ENCODE measurements at places on chromosomes 3 and 15.

DNA sequence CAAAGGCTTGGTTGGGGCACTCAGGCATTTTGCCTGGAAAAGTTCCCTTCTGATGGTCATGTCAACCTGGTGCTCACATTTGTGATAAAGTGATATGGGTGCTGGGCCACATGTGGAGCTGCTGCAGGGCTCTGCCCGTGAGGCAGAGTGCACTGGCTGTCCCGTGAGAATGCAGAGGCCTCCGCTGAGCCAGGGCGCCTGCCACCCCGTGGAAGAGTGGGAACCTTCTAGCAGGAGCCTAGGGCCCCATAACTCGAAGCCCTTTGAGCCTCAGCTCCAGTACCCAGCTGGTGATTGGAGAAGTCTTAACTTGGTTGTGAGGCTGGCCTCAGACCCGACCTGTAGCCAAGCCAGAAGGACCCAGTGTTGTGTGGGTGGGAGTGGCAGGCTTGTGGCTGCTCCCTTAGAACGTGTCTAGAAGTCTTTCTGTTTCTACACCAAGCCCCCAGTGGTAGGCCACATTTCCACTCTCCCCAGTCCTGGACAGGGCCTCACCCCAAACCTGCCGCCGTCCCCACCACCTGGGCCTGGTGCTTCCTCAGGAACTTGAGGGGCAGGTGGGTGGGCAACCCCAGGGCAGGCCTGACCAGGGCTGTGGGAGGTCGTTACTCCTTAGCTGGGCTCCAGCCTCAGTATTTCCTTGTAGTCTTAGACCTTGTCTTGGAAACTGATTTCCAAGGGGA is 19.7 kb downstream of the SEC61A1 start:
- no peak for DNase-seq

DNA sequence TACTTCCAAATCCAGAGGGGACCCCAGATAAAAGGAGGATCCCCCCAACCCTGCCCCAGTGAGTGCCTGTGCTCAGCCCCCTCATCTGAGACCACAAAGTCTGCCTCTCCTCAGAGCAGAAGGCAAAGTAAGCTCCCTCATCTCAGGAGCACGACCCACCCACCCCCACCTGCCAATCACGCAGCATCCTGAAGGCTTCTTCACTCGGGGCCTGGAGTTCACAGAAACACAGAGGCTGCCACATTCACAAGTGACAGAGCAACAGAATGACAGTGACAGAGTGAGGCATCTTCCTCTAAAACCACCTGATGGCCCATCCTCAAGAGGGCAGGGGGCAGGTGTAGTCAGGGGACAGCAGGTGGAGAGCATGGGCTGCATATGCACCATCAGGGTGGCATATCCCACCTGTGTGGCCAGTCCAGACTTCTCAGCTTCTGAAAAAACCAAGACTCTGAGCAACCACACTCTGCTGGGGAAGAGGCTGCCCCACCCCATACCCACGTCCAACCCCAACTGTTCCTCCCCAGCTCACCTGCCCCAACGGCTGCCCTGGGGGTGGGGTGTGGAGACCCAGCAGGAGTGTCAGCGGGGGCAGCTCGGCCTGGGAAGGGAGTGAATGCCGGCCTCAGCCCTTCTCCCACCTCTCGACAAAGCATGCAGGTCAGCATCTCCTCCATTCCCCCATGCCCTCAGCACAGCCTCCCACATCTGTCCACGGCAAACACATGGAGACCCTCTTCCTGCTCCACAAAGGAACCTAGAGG is 19.3 kb downstream of the ADCY5 start:
- DNase-seq: no peak

DNA sequence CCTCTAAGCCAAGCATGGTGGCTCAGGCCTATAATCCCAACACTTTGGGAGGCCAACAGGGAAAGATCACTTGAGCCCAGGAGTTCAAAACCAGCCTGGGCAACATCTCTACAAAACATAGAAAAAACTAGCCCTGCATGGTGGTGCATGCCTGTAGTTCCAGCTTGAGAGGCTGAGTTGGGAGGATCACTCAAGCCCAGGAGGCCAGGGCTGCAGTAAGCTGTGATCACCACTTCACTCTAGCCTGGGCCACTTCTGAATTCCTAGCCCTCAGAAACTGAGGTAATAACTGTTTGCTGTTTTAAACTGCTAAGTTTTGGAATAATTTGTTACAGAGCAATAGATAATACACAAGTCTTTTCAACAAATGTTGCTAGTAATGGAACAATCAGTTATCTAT is 16.4 kb downstream of the IP6K1 start:
- no peak for DNase-seq

- no peak for DNase-seq
Observed at GRCh38 chr3:127306361-127307111, 18.7 kb upstream of the PRR20G start.

DNA sequence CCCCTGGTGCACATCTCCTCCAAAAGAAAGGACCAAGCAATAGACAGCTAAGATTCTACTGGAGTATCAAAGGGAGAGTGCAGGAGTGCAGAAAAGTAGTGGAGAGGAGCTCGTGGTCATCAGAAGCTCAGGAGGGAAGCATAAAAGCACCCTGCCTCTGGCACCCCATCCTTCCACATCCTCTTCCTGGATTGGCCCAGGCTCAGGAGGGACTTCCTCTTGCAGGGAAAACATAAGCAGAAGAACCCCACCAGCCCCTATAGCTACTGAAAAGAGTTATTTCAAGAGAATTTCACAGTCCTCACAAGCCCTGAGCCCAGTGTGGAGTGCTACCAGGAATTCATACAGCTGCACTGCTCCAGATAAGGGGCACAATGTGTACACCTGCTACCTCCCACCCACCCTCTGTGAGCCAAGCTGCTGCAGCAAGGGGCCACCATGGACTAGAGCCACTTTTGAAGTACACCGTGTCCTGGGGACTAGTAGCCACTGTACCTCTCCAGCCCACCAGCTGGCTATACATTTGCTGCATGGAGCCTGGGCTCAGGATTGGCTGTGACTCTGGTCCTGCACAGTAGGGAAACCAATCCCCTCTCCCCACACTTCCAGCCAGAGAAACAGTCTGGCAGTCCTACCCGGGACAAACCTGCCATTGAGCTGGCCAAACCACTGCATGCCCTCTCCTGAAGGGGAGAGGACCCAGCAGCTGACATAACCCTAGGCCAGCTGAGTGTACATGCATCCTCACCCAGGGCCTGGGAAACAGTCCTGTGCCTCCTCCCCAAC is 43.0 kb downstream of the CD200R1 start:
- no peak for DNase-seq

DNA sequence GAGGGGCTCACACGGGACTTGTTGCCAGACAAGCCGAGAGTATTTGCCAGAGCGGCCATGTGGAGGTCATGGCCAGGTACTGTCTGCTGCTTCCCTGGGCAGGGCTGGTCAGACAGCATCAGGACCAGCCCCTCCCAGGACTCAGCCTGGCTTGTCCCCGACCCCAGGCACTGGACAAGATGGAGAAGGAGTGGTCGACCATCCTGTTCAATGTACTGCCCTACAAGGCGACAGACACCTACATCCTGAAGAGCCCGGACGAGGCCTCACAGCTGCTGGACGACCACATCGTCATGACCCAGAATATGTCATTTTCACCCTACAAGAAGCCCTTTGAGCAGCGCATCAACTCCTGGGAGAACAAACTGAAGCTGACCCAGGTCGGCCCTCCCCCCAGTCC is 38.6 kb downstream of the DNAH1 start:
- DNase-seq: no peak

DNA sequence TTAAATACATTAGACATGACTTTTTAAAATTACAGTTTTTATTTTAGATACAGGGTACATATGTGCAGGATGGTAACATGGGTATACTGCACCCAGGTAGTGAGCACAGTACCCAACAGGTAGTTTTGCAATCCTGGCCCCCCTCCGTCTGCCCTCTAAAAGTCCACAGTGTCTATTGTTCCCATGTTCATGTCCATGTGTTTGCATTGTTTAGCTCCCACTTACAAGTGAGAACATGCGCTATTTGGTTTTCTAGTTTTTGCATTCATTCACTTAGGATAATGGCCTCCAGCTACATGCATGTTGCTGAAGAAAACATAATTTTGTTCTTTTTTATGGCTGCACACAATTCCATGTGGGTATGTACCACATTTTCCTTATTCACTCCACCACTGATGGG is 23.8 kb downstream of the C3orf70 start:
- DNase-seq: no peak

- DNase-seq: no peak
Observed at GRCh38 chr3:20015525-20015924, 3.5 kb upstream of the PP2D1 start.

GRCh38 chr3:94063496-94064119 is 747 bp downstream of the NSUN3 start:
- no peak for DNase-seq

- no peak for DNase-seq
Observed at GRCh38 chr15:55907797-55908196, 85.6 kb downstream of the NEDD4 start.

GRCh38 chr3:137766876-137767537 is 2.9 kb downstream of the SOX14 start:
- DNase-seq: no peak

GRCh38 chr3:60365360-60365759 is 885.9 kb downstream of the FHIT start:
- no peak for DNase-seq

DNA sequence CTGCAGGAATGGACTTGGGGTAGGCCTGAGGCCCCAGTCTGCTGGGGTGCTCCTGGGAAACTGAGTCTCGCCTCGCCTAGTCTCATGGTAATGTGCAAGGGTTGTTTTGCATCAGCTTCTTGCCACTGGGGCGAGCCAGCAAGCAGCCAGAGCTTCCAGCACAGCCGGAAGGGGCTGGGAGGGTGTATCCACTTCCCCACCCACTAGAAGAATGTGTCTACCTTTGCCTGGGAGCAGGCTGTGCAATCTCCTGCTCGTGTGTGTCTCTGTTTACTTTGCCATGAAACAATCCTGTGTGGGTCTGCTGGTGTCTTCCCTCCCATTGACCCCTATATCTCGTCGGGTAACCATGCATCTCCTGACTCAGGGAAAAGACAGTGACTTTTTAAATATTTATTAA is 21.8 kb upstream of the ERICH6 start:
- DNase-seq: no peak

- DNase-seq: no peak
Observed at GRCh38 chr15:69224383-69224782, 63.9 kb downstream of the GLCE start.

GRCh38 chr15:59834528-59834927 is 145.4 kb upstream of the BNIP2 start:
- DNase-seq: no peak

- DNase-seq: no peak
Observed at GRCh38 chr3:82001276-82001923, 240.0 kb upstream of the GBE1 start.

- no peak for DNase-seq
Observed at GRCh38 chr3:179189759-179190158, 41.6 kb downstream of the PIK3CA start.

- DNase-seq: no peak
Observed at GRCh38 chr15:82966671-82967071, 14.2 kb upstream of the HOMER2 start.

- no peak for DNase-seq
Observed at GRCh38 chr3:173553635-173554280, 156.2 kb downstream of the NLGN1 start.

- no peak for DNase-seq
Observed at GRCh38 chr15:72341361-72341760, 21.4 kb upstream of the CELF6 start.

DNA sequence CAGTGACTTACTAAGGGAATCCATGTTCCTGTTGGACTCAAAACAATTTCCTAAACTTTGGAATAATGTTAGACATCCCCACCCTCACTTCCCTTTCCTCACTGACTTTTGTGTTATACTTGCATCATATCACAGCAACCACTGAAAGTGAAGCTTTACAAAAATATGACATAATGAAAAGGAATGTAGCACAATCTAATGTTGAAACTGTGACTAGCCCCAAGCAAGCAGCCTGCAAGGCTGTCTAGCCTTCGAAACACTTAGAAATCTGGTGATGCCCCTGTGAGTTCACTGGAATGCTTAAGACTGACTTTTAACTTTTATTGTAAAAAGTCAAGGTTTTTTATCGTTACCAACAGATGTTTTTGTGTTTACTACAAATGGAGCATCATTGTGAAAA is 203.7 kb upstream of the ZNF385D start:
- no peak for DNase-seq

DNA sequence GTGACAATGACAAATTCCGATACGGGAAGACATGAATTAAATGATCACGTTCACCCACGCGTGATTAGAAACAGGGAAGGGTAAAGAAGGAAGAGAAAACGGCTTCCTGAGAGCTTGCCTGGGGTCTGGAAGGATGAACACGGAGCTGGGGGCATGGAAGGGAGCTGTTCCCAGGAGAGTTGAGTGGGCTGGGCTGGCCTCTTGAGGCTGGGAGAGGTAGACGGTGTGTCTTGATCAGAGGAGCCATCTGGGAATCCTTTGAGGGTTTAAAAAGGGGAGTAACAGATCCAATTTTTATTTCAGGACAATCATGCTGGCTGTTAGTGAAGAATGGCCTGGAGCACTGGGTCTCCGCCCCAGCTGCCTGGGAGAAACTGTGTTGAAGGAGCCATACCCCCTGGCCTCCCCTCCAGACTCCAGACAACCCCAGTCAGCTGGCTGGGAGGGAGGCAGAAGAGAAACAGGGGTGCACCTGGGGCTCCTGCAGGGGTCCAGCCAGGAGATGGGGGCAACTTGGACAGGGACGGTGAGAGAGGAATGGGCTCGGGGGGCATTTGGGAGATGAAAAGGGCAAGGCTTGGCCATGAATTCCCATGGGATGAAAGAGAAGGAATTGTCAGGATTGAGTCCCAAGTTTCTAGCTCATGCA is 53.6 kb upstream of the CGNL1 start:
- DNase-seq: no peak

- DNase-seq: no peak
Observed at GRCh38 chr3:60017631-60018030, 967.8 kb upstream of the CFAP20DC start.

DNA sequence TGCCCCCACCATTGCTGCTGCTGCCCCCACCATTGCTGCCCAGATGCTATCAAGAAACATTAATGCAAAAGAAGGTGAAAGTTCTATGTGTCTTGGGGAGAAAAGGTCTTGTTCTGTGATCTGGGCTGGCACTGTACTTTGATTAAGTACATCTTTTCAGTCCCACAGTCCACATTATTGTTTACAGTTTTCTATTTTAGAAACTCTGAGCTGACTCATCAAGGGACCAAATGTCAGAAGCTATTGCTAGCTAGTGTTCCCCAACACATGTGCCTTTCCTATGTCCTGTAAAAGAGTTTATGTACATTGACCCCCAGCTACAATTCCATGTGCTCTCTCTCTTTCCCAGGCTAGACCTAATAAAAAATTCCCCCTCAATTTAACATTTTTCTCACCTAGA is 264.7 kb upstream of the NECTIN3 start:
- no peak for DNase-seq

DNA sequence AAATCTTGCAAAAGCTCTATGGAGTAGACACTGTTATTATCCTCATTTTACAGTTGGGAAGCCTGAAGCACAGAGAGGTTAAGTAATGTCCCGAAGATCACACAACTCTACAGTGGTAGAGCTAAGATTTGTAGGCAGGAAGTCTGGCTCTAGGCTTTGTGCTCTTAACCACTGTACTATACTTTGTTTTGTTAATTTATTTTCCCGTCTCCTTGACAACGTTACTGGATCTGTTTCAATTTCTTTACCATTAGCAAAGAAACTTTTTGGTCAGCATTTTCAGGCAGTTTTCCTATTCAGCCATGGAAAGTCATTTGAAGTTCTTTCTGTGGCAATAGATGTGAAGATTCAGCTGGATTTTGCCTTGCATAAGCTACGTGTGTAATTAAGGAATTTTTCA is 51.7 kb downstream of the OTOL1 start:
- no peak for DNase-seq

GRCh38 chr3:12568747-12569146 is 11.9 kb downstream of the MKRN2 start:
- no peak for DNase-seq

- no peak for DNase-seq
Observed at GRCh38 chr3:50289130-50289529, 3.1 kb downstream of the IFRD2 start.
